ENCODE measurements at places on chromosomes 3 and 15.

DNA sequence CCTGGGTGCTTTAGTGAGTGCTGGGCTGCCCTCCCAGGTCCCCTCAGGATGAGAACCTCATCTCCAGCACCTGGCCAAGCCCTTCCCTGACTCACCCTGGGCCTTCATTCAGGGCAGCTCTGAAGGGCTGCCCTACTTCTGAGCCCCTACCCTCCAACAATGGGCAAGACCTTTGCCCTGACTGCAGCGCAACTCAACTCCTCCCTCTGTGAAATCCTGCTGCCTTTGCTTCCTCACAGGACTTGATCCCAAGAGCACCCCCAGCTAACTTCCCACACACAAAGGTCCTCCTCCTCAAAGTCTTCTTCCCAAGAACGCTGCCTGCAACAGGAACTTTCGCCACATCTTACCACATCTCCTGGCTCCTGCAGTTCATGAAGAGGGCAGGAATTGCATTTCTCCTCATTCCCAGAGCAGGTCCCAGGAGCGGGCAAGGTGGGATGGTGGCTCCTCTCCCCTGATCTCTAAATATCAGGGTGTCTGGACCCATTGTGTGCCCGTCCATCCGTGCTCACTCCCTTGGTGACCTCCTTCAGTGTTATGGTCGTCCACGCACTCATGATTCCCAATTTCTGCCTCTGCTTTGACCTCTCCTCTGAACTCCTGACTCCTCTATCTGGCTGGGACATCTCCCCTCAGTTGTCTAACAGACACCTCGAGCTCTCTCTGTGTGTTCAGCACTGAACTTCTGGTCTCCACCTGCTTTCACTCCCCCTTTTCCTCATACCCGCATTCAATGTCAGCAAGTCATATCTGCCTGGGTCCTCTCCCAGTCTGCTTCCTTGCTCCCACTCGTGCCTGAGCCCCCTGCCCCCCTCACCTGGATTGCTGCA is 4.5 kb upstream of the SSUH2 start:
- DNase-seq: no peak

DNA sequence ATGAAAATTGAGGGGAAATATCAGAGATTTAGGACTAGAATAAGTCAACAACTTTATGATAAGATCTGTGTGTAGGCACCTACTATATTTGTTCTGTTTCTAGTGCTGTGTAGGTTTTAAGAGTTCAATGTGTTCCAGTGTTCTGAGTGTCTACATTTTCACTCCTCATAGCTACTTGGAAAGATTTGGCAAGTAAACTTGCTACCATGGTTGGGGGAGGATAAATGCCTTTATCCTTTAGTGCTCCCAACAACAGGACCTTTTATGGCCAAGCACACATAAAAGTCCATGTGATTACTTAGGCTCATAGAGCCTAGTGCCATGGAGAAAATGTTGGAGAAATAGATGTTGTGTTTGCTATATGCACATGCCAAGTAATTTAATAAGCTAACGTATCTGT is 64.0 kb downstream of the LYSMD4 start:
- no peak for DNase-seq

- DNase-seq: no peak
Measured at GRCh38 chr15:82595203-82595602, 52.0 kb downstream of the CPEB1 start.

GRCh38 chr15:101528108-101528916 is 38.8 kb upstream of the PCSK6 start:
- no peak for DNase-seq

GRCh38 chr15:66770518-66771350 is 68.7 kb downstream of the SMAD6 start:
- DNase-seq: no peak

DNA sequence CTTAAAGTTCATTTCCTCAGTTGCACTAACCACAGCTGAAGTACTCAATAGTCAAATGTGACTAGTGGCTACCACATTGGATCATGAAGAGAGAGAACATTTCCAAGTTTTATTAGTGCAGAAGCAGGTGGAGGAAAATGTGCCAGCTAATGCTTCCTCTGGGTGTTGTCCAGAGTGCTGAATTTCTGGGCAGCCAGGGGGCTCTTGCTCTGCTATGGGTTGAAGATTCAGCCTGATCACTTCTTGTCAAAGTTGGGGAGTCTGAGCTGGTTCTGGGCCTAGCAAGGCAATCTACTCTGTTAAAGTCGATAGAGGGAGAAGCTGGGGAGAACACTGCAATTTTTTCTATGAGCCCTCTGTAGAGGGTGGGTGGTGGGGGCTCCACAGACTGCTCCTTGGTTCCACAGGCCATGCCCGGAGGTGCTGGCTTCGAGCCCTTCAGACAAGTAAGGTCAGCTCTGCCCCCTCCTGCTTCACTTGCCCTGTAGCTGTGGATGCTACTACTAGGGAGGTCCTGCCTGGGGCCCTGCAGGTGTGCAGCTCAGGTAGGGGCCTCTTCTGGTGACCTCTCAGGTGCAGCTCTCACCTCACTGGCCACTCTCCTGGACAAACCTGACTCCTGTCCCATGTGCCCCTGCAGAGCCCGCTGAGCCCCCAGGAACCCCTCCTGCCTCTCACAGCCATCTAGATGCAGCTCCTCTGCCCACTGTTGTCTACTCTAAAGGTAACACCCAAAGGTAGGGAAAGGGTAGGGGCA is 8.2 kb downstream of the ALG3 start:
- DNase-seq: peak; percentile 61

DNA sequence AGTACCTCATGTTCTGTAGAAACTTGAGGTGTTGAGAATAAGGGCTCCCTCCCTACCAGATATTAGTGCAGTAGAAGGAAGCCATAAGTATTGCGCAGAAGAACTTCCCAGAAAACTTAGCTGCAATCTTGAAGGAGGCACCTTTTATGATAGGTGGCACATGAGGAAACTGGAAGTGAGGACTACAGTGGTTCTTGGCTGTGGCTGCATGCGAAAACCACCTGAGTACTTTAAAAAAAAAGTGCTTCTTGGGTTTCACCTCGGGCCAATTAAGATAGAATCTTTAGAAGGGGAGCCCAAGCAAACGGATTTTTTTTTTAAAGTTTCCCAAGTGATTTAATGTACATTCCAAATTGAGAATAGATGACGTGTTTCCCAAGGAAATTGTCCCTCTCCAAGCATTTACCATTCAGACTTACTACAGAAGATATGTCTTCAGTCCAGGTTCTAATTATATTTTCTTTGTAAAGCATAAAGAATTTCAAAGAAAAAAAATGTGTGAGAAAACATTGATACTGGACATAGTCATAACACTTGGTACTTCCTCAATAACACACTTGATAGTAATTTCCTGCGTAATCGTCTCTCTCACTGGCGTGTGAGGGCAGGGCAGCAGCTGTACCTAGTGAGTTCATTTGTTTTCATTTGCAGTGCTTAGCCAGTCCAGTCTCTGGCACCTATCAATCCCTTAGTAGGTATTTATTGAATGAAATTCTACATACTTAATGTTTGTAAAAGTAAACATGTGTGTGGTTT is 12.3 kb upstream of the NR1I2 start:
- DNase-seq: no peak

DNA sequence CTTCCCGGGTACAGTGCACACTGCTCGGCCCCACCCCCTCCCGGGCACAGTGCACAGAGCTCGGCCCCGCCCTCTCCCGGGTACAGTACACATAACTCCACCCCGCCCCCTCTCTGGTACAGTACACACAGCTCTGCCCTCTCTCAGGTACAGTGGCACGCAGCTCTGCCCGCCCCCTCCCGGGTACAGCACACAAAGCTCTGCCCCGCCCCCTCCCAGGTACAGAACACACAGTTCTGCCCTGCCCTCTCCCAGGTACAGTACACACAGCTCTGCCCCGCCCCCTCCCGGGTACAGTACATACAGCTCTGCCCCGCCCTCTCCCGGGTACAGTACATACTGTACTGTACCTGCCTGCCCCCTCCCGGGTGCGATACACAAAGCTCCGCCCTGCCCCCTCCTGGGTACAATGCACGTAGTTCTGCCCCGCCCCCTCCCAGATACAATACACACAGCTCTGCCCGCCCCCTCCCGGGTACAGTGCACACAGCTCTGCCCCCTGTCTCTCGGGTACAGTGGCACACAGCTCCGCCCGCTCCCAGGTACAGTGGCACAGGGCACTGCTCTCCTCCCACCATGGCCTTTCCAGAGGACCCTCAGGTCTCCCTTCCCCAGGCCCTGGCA is 16.4 kb upstream of the PRR20G start:
- no peak for DNase-seq

DNA sequence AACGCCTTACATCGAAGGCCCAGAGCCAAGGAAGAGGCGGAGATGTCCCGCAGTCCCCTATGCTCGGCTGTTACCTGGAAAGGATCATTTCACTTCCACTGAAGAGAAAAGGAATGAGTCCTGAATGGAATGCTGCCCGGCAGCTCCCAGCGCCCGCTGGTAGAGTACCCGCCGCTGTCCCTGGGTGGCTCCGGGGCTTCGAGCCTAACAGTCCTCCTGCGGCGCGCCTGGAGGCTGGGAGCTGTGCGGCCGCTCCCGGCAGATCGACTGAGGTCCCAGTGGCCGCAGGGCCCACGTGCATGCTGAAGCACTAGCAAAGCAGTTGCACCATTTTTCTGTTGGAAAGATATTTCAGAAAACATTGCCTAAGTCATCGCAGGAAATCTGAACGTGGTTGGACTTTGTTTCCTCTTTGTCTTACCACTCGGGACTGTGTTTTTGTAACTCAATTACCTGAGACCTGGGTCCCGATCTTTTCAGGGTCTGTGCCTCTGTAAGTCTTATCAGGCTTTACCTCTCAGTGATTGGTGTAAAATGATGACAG is 984 bp downstream of the RNU6-1 start:
- peak; percentile 68 for DNase-seq

DNA sequence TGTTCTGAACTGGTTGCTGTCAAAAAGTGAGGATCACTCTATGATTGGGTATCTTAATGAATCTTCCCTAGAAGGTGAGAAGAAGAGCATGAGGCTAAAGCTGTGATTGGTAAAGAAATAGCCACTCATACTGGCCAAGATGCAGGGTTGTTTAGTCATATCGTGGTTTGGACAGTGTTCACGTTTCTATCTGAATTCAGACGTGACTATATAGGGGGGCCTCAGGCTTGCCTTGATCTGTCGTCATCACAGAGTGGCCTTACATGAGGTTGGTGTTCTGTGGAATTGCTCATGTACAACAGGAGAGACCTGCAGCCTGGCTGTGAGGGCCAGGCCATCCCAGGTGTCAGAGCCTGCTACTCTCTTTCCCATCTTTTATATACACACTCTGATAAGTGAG is 12.4 kb downstream of the RTP2 start:
- no peak for DNase-seq

GRCh38 chr15:37783290-37783689 is 151.2 kb upstream of the TMCO5A start:
- no peak for DNase-seq

GRCh38 chr3:186319945-186320344 is 42.1 kb downstream of the DGKG start:
- no peak for DNase-seq

DNA sequence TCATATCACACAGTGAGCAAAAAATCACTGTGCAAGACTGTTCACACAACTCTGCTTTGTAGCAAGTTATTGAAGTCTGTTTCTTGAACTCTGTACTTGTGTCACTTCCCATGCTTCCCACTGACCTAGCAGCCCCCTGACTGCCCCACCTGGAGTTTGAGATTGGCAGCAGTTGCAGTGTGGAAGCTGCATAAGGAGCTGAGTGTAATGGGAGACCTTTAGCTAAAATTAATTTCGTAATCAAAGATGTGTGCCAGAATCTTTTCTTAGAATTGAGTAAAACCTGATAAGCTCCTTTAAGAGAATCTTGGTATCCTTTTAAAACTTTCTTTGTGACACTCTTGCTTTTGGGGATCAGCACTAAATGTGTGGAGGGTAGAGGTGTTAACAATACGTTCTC is 42.8 kb downstream of the NKIRAS1 start:
- peak; percentile 31 for DNase-seq

- DNase-seq: no peak
Measured at GRCh38 chr3:43468133-43468532, 153.7 kb downstream of the ANO10 start.

- DNase-seq: no peak
Measured at GRCh38 chr3:31399271-31399670, 133.5 kb upstream of the STT3B start.

DNA sequence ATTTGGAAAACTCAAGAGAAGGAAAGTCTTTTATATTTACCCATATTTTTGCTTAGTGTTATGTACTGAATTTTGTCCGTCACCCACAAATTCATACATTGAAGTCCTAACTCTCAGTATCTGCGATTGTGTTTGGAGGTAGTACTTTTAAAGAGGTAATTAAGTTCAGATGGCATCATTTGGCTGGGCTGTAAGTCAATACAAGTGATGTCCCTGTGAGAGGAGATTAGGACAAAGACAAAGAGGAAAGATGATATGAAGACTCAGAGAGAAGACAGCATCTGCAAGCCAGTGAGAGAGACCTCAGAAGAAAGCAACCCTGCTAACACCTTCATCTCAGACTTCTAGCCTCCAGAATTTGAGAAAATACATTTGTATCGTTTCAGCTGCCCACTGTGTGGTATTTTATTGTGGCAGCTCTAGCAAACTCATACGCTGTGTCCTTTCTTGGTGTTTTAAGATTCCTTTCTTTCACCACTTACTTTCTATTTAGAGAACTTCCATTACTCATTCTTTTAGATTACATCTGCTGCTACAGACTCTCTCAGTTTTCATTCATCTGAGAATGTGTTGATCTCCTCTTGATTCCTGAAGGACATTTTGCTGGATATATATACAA is 17.0 kb downstream of the LRCH3 start:
- no peak for DNase-seq

GRCh38 chr3:127915115-127915936 is at the start of gene KBTBD12:
Gene KBTBD12, plus strand, starts transcription at chr3:127915232. Its CDS starts 7,830 bp downstream, at chr3:127923062.
- DNase-seq: peak; percentile 17

GRCh38 chr3:117910820-117911521 is 1123.7 kb downstream of the IGSF11 start:
- no peak for DNase-seq

GRCh38 chr15:75531041-75531450 is 48.1 kb downstream of the PTPN9 start:
- DNase-seq: no peak

DNA sequence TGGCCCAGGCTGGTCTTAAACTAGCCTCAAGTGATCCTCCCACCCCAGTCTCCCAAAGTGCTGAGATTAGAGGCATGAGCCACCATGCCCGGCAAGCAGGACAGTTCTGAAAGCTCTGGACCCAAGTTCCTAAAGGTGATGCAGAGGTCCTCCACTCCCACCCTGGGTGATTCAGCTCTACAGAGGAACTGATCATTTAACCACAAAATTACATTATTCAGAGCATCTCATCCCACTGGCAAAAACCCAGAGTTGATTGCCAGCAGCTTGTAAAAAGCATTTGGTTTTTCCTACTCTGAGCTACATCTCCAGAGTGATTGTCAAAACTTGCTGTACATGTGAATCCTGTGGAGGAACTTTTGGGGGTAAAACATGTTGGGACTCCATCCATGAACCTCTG is 60.2 kb downstream of the SLTM start:
- DNase-seq: peak; percentile 20

Data from AG08396 (cell line).